ENCODE measurements at places on chromosomes 2 and 18.

DNA sequence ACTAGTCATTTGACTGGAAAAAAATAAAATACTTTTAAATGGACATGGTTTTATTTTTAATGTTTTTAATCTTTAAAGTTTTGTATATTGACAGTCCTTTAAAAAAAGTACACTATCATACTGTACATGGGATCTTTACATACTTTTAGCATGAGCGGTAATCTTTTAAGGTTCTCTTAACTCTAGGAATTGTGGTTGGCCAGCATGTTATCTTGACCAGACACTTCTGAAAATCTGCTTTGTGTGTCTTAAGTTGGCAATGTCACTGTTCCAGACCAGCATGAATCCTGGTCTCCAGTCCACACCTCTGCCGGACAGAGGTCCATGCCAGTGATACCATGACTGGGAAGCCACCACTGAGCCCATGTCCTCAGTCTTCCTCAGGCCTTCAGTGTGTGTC, 17.7 kb downstream of the ITGB1BP1 start:
- DNase-seq: no peak

- DNase-seq: no peak
Measured at GRCh38 chr2:100240386-100240785, 81.9 kb downstream of the LONRF2 start.

GRCh38 chr18:79588636-79589481, 90.7 kb upstream of the CTDP1 start:
- DNase-seq: no peak

DNA sequence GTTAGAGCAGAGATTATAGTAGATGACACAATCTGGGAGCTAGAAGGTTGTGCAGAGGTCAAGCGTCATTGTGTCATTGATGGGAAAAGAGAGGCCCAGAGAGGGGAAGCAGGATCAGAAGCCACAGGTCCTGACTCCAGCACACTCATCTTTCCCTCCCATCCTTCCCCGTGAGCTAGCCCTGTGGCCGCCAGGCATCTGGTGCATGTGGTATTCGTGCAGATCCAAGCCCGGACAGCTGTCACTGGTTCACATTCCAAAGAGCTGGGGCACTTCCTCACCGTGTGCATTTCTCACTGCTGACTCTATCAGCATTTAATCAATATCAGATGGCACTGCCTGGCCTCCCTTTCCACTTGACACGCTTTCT, 94.1 kb upstream of the THOC1 start:
- DNase-seq: no peak

- no peak for DNase-seq
Measured at GRCh38 chr2:10482913-10483312, 34.8 kb upstream of the ODC1 start.

DNA sequence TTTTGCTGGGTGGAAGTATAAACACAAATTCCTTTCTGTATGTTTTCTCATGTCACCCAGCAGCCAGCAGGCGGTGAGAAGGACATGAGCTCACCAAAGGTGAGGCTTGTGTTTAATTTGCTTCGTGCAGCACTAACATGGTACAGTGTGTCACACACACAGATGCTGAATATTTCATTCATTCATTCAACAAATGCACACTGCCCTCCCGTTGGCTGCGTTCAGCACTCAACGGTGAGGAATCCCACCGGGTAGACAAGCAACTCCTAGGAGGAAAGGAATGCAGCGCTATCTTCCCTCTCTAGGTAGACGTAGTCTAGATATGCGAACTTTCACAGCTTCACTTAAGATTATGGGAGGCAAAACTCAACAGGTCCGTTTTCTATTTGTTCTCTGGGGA, 85.1 kb downstream of the LONRF2 start:
- DNase-seq: no peak

DNA sequence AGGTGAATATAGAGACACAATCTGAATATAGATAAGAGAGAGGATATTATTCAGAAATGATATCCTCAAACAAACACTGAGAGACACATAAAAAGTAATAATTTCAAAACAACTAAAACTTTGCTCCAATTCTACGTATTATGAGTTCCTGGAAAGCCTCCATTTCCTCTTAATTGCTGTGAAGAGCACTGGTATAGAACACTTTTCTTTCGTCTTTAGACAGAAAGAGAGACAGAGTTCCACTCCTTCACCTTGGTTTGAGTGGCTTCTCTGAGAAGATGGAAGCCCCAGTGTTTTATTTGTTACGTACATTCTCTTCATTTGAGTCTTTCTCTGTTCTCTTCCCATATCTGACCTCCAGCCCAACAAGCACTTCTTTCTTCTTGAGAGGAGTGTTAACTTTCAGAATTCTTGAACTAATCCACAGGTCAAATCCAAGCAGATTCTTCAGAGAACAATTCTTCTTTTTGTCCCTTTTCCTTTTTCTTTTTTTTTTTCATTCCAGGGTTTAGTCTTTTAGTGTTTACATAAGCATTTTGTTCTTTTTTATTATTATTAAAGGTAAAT, 6.4 kb upstream of the PIK3C3 start:
- DNase-seq: no peak
